ENCODE measurements at places on chromosomes 13 and 19.
A peak's percentile ranks its signal among the peaks of the same experiment; 100 is the strongest.

- no peak for DNase-seq
Observed at GRCh38 chr13:70792121-70792520, 683.9 kb upstream of the KLHL1 start.

DNA sequence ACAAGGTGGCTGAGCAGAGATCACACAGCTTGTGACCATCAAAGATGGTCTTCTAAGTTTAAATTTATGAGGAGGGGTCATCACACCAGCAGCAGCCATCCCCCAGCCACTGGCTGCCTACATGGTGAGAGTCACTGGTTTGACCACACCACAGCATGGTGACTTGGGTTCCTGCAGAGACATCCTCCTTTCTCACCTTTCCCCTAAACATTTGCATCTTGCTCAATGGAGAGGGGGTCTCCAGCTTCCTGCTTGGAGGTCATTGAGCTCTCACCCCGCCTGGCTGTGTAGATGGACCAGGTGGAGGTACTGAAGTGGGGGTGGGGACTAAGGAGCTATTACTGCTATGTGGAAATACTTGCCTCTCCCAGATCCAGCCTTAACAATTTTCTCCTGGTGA lies 247.6 kb upstream of the ARGLU1 start:
- DNase-seq: no peak

DNA sequence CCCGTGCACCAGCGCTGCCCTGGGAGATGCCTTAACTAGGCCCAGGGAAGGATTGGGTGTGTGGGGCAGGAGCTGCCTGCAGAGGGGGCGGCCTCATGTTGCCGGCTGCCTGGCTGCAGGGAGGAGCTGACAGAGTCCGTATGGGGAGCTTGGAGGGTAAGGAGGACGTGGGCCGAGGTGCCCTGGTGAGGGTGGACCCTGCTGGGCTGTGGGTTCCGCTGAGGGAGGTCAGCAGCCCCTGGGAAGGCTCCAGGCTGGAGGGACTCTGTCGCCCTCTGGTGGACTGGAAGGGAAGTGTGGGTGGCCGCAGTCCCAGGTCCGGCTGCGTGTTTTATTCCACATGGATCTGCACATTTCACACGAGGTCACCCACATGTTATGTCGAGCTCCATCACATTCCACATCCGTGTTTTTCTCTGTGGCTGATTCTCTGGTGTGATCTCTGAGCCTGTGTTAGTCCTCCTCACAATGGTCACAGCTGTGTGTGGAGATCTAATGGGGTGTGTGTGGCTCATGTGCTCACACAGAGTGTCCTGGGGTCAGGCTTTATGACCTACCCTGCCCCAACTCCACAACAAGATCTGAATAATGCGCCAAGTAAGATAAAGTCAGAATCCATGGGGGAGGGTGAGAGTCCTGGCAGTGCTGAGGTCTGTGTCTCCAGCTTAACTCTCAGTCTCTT lies 1.8 kb upstream of the CEACAM8 start:
- peak; percentile 37 for DNase-seq

DNA sequence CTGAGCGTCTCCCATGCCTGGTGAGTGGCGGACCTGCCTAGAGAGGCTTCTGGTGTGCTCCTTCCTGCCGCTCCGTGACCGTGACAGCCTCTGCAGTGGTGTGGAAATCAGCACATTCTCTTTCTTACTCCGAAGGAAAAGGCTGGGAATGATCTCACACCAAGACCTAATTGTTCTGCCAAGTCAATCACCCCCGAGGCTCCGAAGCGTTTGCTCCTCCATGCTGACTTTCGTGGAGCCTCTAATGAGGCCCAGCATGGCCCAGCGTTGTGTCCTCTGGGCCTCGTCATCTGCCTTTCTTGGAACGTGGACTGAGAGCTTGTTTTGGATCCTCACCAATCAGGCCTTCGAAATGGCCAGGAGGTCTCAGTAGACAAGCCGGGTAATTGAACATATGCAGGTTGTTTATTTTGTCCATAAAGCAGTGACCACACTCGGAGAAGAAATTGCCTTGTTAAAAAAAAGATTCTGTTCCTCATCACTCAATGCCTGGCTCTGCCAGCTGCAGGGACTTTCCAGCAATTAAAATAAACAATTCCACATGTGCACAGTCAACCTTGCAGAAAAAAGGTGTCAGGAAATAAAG lies 107.1 kb downstream of the UBL3 start:
- no peak for DNase-seq

GRCh38 chr19:38233740-38234251 lies 9.8 kb upstream of the DPF1 start:
- DNase-seq: peak; percentile 50

GRCh38 chr13:90806016-90806615 lies 541.4 kb upstream of the MIR17HG start:
- DNase-seq: no peak

DNA sequence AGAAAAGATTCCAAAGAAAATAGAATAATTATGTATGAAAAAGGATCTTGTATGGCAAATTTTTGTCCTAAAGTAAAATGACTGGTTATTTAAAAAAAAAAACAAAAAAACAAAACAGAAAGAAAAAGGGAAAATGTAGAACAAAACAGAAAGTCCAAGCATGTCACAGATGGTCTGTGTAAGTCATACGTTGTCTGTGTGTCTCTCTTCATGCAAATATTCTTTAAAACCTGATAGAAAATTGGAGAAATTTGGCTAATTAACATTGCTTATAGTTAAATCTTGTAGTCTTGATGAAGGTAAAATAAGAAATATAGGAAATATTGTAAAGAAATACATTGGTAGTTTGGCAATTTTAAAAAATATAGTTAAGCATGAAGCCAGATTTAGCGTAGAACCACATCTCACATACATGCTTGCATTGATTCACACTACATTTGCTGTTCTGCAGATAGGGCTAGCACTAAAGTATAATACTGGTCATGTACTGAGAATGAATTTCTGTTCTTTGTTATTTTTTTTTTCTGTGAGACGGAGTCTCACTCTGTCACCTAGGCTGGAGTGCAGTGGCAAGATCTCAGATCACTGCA lies 58.4 kb downstream of the SPRYD7 start:
- no peak for DNase-seq

- DNase-seq: no peak
Observed at GRCh38 chr13:40063703-40064102, 408.2 kb downstream of the COG6 start.

DNA sequence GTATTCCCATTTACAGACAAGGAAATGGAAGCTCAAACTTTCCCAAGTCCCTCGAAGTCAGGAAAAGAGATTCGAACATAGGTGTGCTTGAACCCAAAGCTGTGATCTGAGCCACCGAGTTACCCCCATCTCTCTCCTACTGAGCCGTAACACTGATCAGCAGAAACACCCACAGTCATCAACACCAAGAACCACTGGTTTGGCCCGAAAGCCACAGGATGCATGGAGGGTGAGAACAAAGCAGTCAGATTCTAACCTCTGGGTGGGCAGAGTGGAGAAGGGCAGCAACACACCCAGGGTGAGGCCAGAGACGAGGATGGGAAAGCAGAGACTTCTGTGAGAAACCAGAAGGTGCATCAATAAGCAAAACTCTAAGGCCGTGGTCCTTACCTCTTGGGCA lies 27.7 kb upstream of the POU2F2 start:
- no peak for DNase-seq

DNA sequence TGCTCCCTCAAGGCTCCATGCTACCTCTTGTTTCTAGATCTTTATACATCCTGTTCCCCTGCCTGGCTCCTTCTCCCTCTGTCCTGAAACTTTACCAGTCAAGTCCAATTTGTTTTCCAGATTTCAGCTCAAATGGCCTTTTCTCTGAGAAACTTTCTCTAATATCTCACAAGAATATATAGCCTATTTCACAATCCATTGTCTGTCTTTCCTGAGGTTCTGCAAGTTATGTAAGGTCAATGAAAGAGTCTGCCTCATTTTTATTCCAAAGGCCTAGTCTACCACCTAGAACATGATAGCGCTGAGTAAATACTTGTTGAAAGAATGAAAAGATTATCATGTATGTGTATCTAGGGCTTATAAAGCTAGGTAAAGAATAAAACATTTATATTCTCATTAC lies 348.8 kb downstream of the SPRY2 start:
- DNase-seq: no peak

DNA sequence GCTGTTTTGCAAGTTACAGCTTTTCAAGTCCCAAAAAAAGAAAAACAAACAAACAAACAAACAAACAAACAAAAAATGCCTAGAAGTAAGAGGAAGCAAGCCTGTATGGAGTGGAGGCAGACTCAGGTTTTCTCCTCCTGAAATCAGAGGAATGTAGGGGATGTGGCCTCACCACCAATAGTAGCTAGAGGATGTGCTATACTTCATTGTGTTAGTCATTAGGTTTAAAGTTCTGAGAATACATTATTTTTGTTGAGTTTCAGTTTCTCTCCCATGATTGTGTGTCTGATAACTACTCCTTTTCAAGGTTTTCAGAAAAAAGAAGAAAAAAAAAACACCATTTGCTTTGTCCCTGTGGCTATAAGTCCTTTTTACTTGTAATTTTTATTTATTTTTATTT lies 524.5 kb downstream of the GPC6 start:
- no peak for DNase-seq

DNA sequence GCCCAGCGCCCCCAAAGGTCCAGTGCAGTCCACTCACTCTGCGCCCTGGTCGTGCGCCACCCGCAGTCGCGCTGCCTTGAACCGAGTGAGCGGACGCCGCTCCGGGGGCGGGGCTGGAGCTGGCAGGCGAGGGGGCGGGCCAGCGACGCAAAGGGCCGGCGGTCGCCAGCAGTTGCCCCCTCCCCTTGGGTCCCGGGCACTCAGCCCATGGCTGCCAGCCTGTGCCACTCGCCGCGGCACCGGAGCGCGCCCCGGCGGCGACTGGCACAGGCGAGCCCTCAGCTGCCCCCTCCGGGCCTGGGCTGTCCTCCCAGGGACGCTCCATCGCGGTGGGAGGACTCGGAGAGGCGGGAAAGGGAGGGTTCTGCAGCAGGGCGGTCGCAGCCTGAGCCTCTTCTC lies at the start of gene S1PR5:
Gene S1PR5, minus strand, starts transcription at position 87 of the 399 bp plus-strand sequence. CDS start 2,436 bp downstream, outside the sequence.
- no peak for DNase-seq

- DNase-seq: peak; percentile 82
Observed at GRCh38 chr19:41936416-41936850, 8.2 kb upstream of the ERFL start.

- no peak for DNase-seq
Observed at GRCh38 chr19:49795615-49796014, 17.5 kb downstream of the FUZ start.
